ENCODE measurements at places on chromosomes 13 and 19. TPM values are rescaled to one million over a fixed set of nuclear protein-coding genes. Genes with fewer than 3 reads are reported as not detected.
A peak's percentile ranks its signal among the peaks of the same experiment; 100 is the strongest.

The GJA3 gene
- total RNA-seq, result not detected

DNA sequence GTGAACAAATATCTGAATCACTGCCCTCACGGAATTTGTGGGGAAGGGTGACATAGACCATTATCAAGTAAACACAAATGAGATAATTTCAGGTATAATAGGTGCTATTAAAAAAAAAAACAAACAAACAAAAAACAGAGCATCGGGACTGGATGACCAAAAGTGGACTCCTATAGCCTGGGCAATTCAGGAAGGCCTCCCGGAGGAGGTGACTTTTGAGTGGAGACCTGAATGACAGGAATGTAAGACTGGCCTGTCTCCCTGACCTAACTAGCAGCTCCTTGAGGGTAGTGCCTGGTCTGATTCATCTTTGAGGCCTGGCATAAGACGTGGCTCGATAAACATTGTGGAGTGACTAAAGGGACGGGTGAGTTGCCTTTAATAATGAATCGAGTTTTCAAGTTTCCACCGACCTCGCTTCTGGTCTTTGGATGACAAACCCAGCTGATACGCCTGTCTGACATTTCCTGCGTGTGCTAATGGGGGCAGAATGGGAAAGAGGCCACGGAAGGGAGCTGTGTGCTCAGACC is 6.8 kb downstream of the KLK10 start:
- no peak overlapping the region for H3K4me3 ChIP-seq
- H3K27me3 ChIP-seq, result no peaks in the 10 kb centered on the region
- no peak for DNase-seq
- H3K36me3 ChIP-seq, result no peaks in the 10 kb centered on the region
- H3K4me1 ChIP-seq, result peaks cover 6% of the 10 kb centered on the region

DNA sequence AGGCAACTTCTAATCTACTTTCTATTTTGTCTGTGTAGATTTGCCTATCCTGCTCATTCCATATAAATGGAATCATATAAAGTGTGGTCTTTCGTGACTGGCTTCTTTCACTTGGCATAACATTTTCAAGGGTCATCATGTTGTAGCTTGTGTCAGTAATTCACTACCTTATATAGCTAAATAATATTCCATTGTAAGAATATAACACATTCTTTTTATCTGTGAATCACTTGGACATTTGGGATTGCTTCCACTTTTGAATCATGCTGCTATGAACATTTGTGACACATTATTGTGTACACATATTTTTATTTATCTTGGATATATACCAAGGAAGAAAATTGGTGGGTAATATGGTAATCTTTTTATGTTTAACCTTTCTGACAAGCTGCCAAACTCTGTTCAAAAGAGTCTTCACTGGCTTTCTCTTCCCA is 89.0 kb upstream of the CSNK1A1L start:
- H3K27ac ChIP-seq, result no peak overlapping the region
- no peak for DNase-seq
- H3K36me3 ChIP-seq, result no peaks in the 10 kb centered on the region
- no peaks in the 10 kb centered on the region for H3K27me3 ChIP-seq
- H3K4me3 ChIP-seq, result no peak overlapping the region

The ONECUT3 gene
- total RNA-seq, result not detected

DNA sequence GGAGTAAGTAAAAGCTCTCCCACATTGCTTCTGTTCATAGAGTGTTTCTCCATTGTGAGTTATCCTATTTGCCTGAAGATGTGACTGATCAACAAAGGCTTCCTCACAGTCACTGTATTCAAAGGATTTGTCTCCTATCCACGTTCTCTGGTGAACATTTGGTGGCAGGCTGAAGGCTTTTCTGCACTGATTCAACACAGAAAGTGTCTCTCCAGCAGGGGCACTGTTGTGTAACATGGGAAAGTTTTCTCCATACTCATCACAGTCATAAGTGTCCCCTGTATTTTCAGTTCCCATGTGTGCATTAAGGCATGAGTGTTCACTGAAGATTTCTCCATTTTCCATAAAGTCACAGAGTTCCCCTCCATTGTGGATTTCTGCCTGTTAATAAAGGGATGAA is 17.6 kb downstream of the ZNF121 start:
- no peak overlapping the region for H3K27ac ChIP-seq
- H3K4me3 ChIP-seq, result peak overlapping the region; percentile 6
- H3K27me3 ChIP-seq, result no peaks in the 10 kb centered on the region
- H3K36me3 ChIP-seq, result peaks cover 24% of the 10 kb centered on the region
- no peak for DNase-seq

- H3K4me3 ChIP-seq, result no peak overlapping the region
- H3K4me1 ChIP-seq, result no peaks in the 10 kb centered on the region
These were observed 179.9 kb downstream of the IRS2 start for GRCh38 chr13:109606520-109606919.

All from vagina (tissue), 2 donors.